ENCODE measurements at places on chromosomes 7 and 10. TPM values are rescaled to one million over a fixed set of nuclear protein-coding genes. Genes with fewer than 3 reads are reported as not detected.

- H3K27me3 ChIP-seq: no peaks in the 10 kb centered on the region
- H3K4me1 ChIP-seq: peaks cover 8% of the 10 kb centered on the region
- no peak overlapping the region for H3K4me3 ChIP-seq
- no peak overlapping the region for H3K27ac ChIP-seq
- H3K36me3 ChIP-seq: no peaks in the 10 kb centered on the region
Observed at GRCh38 chr10:124308811-124309210, 109.9 kb downstream of the OAT start.

GRCh38 chr10:95264227-95265051 is 26.4 kb downstream of the PDLIM1 start:
- H3K36me3 ChIP-seq: no peaks in the 10 kb centered on the region
- H3K4me3 ChIP-seq: no peak overlapping the region
- no peaks in the 10 kb centered on the region for H3K27me3 ChIP-seq
- no peak overlapping the region for H3K27ac ChIP-seq
- no peaks in the 10 kb centered on the region for H3K4me1 ChIP-seq
- DNase-seq: no peak

- no peak overlapping the region for H3K4me3 ChIP-seq
- H3K27ac ChIP-seq: no peak overlapping the region
- H3K4me1 ChIP-seq: no peaks in the 10 kb centered on the region
- DNase-seq: no peak
Observed at GRCh38 chr7:46539892-46540483, 618.9 kb upstream of the IGFBP3 start.

SFRP5 gene
- 6.7 TPM for total RNA-seq

DNA sequence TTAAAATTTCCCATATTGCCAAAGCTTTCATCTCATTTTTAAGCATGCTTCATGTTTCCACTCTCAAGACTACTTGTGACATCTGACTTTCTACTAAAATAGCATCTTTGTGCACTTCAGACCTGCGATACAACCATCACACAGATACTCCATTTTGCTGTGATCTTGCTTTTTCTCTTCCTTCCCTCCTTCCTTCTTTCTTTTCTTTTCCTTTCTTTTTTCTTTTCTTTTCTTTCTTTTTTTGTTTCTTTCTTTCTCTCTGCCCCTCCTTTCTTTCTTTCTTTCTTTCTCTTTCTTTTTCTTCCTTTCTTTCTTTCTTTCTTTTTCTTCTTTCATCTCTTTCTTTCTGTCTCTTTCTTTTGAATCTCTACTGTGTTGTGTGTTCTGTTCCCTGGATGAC is 194.0 kb upstream of the KCND2 start:
- no peaks in the 10 kb centered on the region for H3K4me1 ChIP-seq
- H3K27ac ChIP-seq: no peak overlapping the region
- no peak for DNase-seq
- no peak overlapping the region for H3K4me3 ChIP-seq
- H3K36me3 ChIP-seq: no peaks in the 10 kb centered on the region

Measured in spinal cord (tissue), 10 donors.